Activated CD8-positive, alpha-beta T cell treated with anti-CD3 and anti-CD28 coated beads, Interleukin-2, amount 10 ng/mL, durations not matched to agents 7 days and 5 days (primary cell): ENCODE measurements at places on chromosomes 2 and 18. TPM values are rescaled to one million over a fixed set of nuclear protein-coding genes. Genes with fewer than 3 reads are reported as not detected.

- no peak for DNase-seq
Observed at GRCh38 chr2:223801736-223802135, 35.6 kb downstream of the AP1S3 start.

DNA sequence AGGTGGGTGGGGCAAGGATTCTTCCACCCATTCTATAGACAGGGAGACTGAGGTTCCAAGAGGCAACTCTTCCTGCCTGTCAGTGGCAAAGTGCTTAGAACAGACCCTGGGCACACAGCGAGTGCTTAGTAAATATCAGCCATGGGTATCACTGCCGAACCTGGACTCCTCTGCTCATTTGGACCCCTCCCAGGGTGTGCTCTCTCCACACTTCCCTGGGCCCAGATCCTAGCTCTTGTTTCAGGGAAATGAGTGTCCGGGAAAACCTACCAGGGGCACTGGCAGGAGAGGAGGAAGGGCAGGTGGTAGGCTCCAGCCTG is 136.3 kb downstream of the CYP26B1 start:
- no peak for DNase-seq

The TWIST2 gene
- not detected for total RNA-seq

- no peak for DNase-seq
Observed at GRCh38 chr2:205892251-205892655, 193.7 kb downstream of the INO80D start.

DNA sequence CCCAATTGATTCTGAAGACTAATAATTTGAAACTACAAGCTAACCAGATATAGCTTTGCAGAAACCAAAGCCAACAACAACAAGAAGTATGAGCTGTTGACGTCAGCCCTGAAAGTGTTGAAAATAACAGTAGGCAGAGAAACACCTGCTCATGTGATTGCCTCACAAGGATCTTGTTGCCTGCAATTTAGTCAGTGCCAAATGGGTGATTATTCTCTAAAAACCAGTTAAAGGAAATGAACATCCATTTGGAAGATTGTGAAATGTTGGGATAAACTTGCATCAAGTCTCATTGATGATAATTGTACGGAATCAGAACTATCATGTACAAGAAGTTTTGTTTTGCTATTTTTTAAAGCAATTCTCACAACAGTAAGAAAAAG is 2.8 kb downstream of the CYTIP start:
- peak; percentile 56 for DNase-seq

DNA sequence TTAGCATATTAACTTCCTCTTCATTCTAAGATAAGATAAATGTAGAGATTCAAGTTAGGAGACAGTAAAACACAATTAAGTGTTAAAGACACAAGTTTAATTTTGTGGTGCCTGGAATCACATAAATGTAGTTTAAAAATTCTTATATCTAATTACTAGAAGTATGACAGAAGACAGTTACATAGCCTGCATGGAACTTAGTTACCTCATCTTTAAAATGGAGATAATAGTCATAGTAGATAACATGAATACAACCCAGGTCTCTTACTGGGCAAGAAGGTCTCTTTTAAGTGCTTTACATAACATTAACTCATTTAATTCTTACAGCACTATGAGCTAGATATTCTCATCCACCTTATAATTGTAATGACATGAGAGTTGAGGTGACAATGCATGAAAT is 15.1 kb downstream of the GALNT13 start:
- no peak for DNase-seq

The DSC3 gene
- total RNA-seq: not detected

The DOK1 gene
- total RNA-seq: 35.9 TPM

DNA sequence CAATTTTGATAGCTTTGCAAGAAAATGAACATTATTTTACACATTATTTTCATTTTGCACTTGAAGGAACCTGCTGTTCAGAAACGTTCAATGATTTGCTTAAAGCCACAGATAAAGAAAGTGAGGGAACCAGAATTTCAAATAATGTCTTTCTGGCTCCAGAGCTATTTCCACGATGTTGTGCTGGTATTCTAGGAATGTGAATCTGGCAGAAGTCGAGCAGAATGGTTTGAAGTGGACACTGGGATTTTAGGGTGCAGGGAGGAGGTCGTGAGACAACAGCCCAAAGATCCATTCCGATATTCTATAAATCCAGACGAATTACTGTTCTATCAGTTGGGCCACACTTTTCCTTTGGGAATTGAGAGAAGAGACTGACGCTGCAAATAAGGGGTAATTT is 2.2 kb downstream of the CCDC102B start:
- no peak for DNase-seq

DNA sequence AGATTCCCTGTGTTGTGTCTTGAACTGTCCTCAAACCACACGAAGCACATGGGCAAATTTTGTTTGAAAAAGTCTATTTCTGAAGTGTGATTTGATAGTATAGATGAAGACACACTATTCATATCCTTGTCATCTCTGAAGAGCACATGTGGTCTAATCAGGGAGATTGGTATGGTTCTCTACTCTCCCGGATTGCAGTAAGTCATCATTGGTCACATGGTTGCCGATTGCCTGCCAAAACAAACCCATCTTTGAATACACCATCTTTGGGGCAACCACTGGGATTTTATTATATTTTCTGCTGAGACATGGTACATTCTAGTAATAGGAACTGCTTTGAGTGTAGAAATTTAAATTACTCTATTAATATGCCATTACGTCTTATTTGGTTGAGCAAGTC is 186.9 kb downstream of the MYO1B start:
- no peak for DNase-seq

The RUFY4 gene
- 0.55 TPM for total RNA-seq

The LRRTM1 gene
- not detected for total RNA-seq

The GPBAR1 gene
- total RNA-seq: 0.97 TPM

GRCh38 chr18:75124991-75125381 is 84.0 kb downstream of the PTGR3 start:
- no peak for DNase-seq

The ERBB4 gene
- not detected for total RNA-seq

The TNFRSF11A gene
- total RNA-seq: 4.0 TPM

The VAMP5 gene
- 74.4 TPM for total RNA-seq

GRCh38 chr2:96240341-96241038 is 25.3 kb downstream of the TMEM127 start:
- no peak for DNase-seq

DNA sequence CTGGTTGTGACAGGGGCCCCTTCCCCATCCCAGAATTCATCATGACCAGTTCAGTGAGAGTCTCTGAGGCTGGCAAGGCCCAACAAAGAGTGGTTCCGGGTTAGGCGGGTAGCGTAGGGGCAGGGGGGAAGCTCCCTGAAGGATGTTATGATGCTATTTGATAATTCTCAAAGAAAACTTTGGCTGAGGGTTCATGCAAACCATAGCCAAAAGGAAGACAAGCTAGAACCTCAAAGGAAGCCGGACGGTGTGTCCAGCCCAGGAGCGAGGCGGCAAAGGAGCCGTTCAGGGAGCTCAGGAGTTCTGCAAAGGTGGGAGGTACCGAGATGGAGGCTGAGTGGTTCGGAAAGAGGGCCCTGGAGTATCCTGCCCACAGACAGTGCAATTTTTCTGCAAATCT is 226.8 kb upstream of the RAB6C start:
- no peak for DNase-seq

DNA sequence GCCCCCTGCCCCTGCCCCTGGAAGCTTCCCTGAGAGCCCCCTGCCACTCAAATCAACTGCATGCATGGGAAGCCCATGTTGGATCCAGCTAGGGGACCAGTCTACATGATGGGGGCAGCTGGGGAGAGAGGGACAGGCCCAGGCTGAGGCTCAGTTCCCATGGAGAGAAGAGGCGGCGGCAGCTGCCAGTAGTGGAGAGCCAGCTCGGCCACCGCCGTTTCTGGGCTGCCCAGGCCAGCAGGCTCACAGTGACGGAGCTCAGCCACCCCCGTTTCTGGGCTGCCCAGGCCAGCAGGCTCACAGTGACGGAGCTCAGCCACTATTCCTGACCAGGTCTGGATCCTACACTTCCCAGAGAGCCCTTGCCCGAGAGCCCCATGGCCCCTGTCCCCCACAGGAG is 3.6 kb downstream of the MAB21L4 start:
- DNase-seq: no peak

The TOGARAM2 gene
- 10.5 TPM for total RNA-seq

- DNase-seq: no peak
Observed at GRCh38 chr2:241469746-241470145, 38.6 kb downstream of the STK25 start.

- DNase-seq: no peak
Observed at GRCh38 chr2:33412920-33413319, 63.5 kb upstream of the RASGRP3 start.

The RSAD2 gene
- total RNA-seq: 74.5 TPM

The SLC23A3 gene
- 2.2 TPM for total RNA-seq

The SRD5A2 gene
- total RNA-seq: not detected

The ZBTB7C gene
- not detected for total RNA-seq

DNA sequence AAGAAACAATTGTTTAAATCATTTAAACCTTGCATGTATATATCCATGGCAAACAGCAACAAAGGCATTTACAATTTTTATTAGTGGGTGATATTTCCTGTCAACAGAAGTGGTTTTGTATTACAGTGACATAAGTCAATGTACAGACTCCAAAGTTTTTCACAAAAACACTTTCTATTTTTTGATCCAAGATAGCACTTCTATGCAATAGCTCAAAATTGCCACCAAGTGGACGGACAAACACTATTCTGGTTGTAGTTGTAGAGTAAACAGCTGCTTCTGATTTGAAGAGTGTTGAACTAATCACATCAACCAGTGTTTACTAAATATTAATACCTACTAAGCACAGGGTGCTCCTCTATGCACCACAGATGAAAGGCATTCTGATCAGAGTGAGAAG is 421.4 kb downstream of the NCKAP5 start:
- no peak for DNase-seq

The CPLX4 gene
- total RNA-seq: not detected

The CRIM1 gene
- total RNA-seq: 3.7 TPM

DNA sequence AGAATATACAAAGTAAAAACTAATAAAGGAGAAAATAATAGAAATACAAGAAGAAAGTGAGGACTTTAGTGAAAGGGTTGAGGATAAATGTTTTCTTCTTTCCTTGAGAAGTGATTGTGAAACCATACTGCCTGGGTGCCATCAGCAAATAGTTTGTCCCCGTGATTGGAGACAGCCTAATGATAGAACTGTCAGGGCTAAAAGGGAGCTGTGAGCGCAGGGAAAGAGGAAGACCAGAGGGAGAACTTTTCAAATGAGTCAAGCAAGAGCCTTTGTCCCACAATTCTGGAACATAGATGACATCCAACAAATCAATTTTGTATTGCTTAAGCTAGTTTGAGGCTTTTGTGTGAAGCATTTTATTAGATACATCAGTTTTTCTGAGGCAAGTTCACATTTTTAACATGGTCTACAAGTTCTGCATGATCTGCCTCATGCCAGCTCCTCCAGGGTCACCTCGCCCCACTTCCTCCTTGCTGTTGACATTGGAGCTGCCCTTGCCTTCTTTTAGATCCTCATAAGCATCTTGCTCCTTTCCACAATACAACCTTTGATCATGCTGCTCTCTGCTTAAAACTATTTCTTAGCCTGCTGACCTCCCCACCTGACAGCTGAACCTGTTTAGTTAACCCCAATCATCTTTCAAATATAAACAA is 213.4 kb upstream of the REG3G start:
- no peak for DNase-seq

GRCh38 chr18:22471546-22472131 is 53.9 kb upstream of the CTAGE1 start:
- no peak for DNase-seq

DNA sequence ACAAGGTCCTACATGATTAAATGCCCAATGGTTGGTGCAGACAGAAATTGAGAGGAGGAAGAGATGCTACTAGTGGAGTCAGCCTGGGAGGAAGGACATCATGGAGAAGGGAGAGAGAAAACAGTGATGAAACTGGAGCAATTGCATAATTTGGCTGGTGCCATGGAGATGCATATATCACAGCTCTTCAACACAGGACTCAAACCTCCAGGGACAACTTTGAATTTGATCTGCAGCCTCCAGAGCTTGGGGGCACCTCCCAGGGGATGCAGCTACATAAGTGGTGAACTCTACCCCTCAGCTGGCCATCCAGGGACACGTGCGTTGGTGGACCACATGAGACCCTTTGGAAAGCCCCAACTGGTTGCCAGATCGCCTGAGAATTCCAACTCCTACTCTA is 80.4 kb downstream of the CTAGE1 start:
- DNase-seq: no peak

DNA sequence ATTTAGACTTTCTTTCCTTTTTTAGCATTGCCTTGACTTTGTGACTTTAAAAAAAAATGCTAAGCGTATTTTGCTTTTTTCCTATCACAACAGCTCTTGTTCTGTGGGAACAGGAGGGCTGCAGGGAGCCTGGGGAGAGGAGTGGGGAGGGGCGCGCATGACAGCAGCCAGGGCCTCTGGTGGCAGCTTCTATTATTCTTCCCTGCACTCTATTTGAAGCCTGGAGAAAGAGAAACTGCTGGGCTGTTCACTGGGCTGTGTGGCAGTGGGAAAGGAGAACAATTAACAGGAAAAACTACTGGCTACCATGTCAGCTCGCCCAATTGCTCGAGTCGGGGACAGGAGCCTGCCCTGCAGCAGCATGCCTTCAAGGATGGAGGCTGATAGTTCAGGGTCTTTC is 119.0 kb upstream of the ZBTB14 start:
- DNase-seq: no peak

DNA sequence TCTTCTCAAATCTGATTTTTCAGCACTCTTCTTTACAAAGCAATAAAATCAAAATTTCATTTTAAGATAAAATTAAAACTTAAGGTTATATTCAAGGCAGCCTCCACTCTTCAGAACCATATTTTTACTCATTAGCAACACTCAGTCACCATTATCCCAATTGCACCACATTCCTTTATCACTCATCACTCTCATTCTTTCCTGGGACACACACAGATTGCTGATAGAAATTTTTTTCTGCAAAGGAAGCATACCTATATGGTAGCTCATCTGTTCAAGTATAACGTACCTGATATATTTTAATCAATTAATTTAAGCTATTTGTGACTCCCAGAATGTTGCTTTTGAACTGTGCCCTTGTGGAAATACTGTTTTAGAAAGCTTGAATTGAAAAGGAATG is 1559.3 kb upstream of the ZEB2 start:
- no peak for DNase-seq
